Naive B cell (primary cell): ENCODE measurements at places on chromosomes 7 and 10.
A peak's percentile ranks its signal among the peaks of the same experiment; 100 is the strongest.

GRCh38 chr10:78849115-78849514 is 219.7 kb upstream of the ZMIZ1 start:
- no peak for DNase-seq

GRCh38 chr10:71776481-71776925 is 3.2 kb upstream of the VSIR start:
- DNase-seq = no peak

DNA sequence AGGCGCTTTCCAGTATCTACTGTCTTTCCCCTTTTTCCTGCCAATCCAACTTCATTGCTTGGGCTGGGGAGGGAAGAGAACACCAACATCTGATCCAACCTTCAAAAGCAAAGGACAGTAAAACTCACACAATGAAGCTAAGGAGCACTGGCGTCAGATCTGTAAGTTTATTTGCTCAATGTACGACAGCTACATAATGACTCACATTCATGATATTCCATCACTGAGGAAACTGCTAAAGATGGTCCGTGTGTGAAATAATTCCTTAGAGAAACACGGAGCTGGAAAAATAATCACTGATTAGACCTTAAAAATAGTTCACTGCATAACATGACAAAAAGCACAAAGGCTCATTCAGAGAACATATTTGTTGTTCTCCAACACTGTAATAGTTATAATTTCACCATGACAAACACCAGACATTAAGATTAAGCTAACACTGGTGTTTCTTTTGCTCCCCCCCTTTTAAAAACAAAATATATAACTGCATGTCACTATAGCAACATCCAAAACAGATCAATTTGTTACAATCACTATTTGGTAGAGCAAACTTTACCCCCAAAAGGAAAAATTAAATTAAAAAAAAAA is 24.3 kb downstream of the HSPB1 start:
- DNase-seq = no peak

- no peak for DNase-seq
Measured at GRCh38 chr10:78829565-78829964, 239.2 kb upstream of the ZMIZ1 start.

DNA sequence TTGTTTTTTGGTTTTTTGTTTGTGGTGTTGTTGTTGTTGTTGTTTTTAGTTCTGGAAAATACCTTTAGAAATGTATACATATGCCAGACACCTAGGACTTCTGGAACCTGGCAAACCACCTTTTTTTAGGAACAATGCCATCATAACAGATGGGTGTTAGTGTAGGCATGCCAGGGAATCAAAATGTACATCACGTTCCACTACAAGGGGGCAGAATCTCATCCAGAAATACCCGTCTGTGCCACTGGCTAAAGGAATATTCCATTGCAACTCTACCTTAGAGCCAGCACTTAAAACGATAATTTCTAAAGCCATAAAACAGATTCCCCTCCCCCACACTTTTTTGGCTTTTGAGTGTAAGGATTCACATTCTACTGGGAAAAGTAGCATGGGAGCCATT is 239.8 kb downstream of the ETV1 start:
- DNase-seq = no peak

DNA sequence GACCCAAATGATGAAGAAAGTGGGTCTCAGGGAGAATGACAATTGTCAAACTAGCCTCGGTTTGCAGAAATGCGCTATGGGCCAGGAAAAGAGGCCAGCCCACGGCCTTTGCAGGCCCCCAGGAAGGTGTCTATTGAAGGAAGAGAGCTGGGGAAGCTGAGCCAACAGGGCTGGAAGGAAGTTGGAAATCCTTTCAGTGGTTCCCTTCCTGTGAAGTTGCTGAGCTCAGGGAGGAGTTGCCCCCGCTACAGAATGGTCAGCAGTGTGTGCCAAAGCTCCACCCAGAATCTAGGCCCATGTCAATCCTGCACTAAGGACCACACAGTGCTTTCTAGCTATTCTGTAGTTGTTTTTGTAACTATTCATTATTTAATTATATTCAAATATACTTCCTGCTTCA is 91.6 kb upstream of the ANLN start:
- DNase-seq = no peak

DNA sequence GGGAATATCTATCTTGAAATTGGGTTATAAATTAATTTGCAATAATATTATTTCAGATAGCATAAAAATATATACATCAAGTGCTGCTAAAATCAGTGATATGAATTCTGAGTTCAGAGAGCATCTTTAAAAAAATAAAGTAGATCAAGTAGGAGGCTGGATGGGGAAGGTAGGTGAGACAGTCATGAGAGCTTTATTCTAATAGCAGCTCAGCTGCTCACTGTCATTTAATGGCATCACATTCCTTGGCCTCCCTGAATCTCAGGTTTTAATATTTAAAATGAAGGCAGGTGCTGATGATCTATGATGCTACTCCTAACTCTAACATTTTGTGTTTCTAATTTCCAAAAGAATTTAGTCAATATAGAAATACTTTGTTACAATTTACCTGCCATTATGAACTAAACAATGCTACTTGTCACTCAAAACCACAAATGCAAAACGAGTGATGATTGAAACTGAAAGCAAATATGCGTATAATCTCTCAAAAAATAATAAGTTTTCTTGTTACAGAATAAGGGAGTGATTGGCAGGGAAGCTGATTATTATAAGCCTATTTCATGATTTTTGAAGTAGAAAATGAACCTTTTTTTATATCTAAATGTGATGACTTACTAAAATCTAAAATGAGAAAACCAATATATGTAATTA is 147.6 kb upstream of the CSTF2T start:
- no peak for DNase-seq

DNA sequence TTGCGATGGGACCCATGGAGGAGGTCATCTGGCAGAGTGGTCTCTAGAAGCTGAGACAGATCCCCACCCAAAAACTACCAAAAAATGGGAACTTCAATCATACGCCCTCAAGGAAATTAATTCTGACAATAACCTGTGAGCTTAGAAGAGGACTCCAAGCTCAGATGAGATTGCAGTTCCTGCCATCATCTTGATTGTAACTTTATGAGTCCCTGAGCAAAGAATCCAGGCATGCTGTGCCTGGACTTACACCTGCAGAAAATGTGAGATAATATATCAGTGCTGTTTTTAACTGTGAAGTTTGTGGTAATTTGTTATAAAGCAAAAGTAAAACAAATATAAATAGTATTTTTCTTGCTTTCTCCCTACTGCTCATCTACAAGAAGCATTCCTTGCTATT is 299.6 kb upstream of the MBL2 start:
- no peak for DNase-seq

- no peak for DNase-seq
Measured at GRCh38 chr7:152103066-152103465, 77.6 kb downstream of the GALNT11 start.

- no peak for DNase-seq
Measured at GRCh38 chr7:99791021-99791420, 7.0 kb upstream of the CYP3A4 start.

DNA sequence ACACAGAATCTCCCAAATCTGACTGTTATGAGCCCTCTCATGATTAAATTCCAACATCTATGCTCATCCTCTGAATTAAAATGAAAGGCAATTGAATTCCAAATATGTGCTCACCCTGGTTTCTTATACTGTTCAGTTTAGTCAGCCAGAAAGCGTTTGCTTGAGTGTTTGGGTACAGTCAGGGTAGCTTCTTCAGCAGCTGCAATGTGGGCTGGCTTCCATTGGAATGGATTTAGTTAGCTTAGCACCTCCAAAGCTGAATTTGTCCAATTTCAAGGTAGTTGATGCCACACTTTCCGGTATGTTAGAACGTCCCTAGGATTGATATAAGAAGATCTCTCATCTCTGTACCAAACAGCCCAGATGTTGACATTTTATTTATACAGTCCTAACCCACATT is 9.3 kb downstream of the KLHL7 start:
- no peak for DNase-seq

DNA sequence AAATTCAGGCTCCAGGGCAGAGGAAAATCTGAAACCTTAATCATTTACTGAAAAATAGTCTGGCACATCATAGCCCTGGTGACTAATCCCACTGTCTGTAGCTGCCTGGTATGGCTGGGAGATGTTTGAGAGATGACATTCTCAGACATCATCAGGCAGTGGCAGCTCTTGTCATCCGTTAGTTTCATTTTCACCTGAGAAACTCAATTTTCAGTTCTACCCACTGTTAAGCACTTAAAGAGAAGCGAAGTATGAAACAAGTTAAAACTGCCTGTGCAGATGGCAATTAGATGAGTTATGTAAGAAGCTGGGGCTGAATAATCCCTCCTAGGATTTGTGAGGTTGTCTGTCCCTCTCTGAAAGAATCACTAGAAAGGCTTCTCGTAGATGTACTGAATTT is 150.2 kb downstream of the NSUN6 start:
- no peak for DNase-seq

DNA sequence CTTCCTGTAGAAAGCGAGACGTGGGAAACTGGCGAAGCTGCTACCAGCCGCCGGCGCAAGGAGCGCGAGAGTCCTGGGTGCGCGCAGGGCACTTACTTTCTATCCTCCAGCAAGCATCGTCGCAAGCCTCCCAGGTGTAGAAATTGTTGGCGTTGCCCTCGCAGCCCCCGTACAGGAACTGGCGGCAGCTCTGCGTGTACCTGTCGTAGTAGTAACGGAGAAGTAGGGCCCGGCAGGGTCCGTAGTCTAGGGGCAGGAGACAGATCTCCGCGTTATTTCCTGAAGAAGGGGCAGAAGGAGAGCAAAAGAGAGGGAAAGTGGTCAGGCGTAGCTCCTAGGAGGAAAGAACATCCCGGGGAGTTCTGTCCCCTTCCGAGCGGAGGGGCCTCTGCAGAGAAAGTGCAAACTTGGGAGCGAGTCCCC is 501 bp downstream of the TFPI2 start:
- peak; percentile 8 for DNase-seq

GRCh38 chr10:82150123-82150900 is 275.3 kb downstream of the NRG3 start:
- no peak for DNase-seq

GRCh38 chr10:118870467-118871243 is 115.9 kb upstream of the CACUL1 start:
- no peak for DNase-seq

DNA sequence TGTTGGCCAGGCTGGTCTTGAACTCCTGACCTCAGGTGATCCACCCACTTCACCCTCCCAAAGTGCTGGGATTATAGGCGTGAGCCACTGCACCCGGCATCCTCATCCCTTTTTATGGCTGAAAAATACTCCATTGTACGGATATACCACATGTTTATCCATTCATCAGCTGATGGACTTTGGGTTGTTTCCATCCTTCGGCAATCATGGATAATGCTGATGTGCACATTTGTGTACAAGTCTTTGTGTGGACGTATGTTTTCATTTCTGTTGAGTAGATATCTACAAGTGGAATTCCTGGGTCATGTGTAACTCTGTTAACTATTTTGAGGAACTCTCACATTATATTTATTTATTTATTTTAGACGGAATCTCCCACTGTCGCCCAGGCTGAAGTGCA is 5.7 kb upstream of the UCMA start:
- DNase-seq = no peak

DNA sequence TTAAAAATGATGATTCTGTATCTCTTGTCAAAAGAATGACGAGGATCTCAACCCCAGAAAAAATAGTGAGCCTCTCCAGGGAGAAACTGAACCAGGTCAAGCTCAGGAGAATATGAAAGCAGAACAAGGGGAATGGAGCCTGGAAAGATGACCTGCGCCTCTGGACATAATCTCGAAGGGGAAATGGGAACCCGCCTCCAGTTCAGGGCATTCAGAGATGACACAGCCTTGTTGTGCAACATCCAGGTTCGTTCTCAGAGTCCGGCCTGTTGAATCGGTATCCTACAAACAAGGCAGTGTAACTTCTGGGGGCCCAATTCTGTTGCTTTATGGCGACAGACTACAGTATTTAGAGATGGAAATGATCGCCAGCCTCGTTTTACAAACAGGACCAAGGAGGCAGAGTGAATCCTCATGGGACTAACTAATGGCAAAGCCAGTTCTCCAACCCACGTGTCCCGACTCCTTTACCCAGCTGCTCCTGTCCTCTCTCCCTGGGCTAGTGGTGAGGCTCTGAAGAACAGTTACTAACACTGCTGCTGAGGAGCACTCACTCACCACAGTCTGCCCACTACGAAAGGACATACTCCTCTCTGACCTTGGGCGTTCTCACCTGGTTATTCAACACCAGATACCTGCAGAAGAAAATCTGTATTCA is 67.6 kb downstream of the JAZF1 start:
- DNase-seq = no peak

GRCh38 chr10:6310977-6311376 is 108.2 kb downstream of the PFKFB3 start:
- no peak for DNase-seq
